ENCODE measurements at places on chromosomes 16 and 17.

DNA sequence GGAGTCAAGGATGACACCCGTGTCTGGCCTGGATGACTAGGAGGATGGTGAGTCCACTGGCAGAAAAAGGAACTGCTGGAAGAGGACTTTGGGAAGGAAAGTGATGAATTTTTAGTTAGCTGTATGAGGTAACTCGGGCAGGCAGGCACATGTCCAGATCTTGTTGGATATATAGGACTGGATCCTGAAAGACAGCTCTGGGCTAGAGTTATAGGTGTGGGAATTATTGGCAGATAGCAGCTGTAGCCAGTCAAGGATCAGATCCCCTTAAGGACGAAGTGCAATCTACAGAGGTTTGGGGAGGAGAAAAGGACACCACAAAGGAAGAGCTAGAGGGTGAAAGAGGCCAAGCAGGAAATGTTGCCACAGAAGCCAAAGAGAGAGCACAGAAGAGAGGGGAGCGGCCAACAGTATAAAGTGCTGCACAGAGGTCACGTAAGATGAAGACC, 10.1 kb downstream of the CYB5D1 start:
- no peak for DNase-seq

DNA sequence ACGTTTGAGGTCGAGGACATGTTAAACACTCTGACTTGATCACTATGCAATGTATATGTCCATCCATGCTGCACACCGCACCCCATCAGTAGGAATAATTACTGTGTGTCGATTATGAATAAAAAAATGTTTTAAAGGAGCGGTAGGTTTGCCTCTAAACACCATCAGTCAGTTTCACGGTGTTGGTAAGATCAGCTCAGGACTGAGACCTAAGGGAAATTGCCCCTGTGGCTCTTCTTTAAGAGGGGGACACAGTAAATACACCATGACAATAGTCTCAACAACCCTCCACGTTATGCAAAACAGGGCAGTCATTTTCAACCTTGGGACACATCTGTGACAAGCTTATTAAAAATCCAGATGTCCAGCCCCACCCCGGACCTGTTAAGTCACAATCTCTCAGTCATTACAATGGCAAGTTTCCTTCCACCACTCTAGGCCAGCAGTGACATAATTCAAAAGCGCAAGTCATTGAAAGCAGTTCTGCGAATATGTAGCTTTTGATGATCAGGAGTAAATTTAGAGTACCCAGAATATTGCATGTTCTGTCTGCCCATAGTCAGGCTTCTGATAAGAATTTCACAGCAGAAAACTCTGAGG, 1.2 kb downstream of the ATMIN start:
- no peak for DNase-seq

DNA sequence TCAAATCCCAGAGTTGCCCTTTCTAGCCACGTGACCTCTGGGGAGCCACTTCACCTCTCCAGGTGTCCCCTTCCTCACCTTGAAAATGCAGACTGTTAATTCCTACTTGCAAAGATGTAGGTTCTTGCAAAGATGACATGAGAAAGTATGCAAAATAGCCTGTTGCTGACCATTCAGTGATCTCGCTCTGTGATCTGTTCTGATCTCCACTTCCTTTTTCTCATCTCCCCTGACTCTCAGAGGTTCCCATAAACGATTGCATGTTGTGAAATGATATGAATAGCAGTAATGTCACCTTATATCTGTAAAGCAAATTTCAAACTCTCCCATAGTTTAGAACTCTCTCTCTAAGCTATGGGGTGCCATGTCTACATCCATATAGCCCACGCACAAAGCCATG, 182.3 kb downstream of the TMEM132E start:
- no peak for DNase-seq

- DNase-seq = no peak
Observed at GRCh38 chr17:80817321-80817845, 174.3 kb upstream of the CHMP6 start.

GRCh38 chr17:66695098-66695497, 139.8 kb upstream of the CACNG5 start:
- DNase-seq = no peak

- DNase-seq = no peak
Observed at GRCh38 chr16:81539009-81539758, 94.6 kb downstream of the CMIP start.

GRCh38 chr16:78984324-78984723, 616.2 kb downstream of the MAF start:
- DNase-seq = no peak

GRCh38 chr17:31224366-31224765, 72.7 kb downstream of the OMG start:
- DNase-seq = no peak

DNA sequence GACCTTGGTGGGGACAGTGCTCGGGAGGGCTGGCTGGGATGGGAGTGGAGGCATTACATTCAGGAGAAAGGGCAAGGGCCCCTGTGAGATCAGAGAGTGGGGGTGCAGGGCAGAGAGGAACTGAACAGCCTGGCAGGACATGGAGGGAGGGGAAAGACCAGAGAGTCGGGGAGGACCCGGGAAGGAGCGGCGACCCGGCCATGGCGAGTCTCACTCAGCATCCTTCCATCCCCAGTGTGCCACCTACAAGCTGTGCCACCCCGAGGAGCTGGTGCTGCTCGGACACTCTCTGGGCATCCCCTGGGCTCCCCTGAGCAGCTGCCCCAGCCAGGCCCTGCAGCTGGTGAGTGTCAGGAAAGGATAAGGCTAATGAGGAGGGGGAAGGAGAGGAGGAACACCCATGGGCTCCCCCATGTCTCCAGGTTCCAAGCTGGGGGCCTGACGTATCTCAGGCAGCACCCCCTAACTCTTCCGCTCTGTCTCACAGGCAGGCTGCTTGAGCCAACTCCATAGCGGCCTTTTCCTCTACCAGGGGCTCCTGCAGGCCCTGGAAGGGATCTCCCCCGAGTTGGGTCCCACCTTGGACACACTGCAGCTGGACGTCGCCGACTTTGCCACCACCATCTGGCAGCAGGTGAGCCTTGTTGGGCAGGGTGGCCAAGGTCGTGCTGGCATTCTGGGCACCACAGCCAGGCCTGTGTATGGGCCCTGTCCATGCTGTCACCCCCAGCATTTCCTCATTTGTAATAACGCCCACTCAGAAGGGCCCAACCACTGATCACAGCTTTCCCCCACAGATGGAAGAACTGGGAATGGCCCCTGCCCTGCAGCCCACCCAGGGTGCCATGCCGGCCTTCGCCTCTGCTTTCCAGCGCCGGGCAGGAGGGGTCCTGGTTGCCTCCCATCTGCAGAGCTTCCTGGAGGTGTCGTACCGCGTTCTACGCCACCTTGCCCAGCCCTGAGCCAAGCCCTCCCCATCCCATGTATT, 1.1 kb downstream of the CSF3 start:
- DNase-seq = no peak

DNA sequence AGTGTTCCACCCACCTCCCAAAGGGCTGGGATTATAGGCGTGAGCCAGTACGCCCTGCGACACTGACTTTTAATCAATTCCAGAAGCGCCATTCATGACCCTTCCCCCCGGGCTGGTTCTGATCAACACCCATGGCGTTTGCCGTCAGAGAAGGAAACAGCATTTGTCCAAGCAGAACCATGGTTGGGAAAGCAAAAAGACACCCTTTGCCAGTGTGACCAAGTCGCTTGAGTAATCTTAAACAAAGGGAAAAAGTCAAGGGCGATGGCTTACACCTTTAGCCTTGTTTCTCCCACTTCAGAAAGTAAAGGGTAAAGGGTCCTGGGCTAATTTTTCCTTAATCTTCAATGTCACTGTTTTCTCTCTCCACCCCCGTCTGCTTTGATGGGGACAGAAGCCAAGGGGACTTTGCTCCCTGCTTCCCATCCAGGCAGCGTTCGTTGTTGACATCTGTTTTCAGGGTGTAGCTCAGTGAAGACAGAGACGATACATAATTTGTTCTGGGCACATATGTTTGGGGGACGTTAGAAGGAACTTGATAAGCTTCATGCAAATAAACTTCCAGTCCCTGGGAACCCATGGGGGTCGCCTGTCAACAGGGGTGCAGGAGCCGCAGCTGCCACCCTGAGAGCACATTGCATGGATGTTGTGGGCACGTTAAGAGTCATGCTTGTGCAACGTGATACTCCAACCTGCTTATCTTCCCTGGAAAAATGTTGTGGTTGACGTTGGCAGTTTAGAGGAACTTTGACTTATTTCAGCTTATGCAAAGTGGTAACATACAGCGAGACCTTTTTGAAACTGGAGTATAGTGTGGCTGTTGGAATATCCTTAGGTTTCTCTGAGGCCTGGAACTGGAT, 50.6 kb upstream of the TANGO6 start:
- peak; percentile 86 for DNase-seq

DNA sequence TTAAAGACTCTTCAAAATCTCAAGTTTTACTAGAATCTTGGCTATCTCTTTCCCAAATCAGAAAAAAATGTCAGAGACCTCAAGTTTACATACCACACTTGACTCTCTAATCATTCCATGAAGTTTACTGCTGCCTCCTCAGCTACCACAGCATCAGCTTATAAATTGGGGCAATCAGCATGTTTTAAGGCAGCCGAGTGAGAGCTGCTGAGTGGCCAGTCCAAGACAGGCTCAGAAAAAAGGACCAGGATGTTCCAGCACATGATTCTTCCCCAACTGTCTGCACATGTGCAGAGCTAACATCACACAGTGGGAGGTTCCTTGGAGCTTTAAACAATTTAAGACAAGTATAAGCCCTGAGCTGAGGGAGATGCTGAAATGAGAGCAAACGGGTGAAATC, 140.6 kb upstream of the NUDT7 start:
- peak; percentile 51 for DNase-seq

- DNase-seq = no peak
Observed at GRCh38 chr16:49822649-49823370, 33.1 kb downstream of the ZNF423 start.

- peak; percentile 72 for DNase-seq
Observed at GRCh38 chr16:89241187-89242007, 23.9 kb downstream of the ZNF778 start.

DNA sequence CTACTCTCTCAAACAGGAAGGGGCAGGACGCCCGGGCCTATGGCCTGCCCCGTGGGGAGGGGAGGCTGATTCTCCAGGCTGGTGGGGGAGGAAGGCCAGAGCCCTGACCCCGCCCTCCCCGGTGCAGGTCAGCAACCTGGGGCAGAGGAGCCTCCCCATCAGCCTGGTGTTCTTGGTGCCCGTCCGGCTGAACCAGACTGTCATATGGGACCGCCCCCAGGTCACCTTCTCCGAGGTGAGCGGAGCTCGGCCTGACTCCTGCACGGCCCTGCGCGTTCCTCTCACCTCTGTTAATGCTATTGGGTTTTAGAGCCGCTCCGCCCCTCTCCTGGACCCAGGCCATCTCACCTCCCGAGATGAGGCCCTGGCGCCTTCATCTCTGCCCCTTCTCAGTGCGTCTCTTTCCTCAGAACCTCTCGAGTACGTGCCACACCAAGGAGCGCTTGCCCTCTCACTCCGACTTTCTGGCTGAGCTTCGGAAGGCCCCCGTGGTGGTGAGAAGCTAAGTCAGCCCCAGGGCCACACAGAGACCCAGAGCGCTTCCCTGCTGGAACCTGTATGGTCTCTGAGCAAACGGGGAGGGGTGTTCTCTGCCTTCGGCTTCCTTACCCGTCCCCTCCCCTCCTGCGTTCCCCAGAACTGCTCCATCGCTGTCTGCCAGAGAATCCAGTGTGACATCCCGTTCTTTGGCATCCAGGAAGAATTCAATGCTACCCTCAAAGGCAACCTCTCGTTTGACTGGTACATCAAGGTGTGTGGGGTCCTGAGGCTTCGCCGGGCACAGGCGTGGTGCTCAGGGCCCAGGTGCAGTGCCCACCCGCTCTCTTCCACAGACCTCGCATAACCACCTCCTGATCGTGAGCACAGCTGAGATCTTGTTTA, 25.1 kb upstream of the ITGAX start:
- DNase-seq = no peak
